ENCODE measurements at places on chromosomes 2 and 18.

DNA sequence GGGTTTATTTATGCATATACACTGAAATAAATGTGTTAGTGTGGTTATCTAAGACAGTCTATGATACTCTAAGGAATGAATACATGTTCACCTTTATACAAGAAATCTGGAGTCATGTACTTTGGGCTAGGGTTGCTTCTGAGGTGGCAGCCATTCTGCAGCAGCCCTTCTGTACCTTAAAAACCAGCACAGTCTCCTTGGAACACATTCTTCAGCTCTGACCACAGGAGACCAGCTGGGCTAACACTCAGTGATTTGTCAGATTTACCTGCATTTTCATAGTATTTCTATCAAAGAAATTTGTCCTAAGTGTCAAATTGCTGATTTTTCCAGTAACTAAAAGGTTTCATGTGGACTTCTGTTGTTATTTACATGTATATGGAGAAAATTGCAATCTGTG lies 167.7 kb downstream of the CAMKMT start:
- no peak for DNase-seq

- no peak for DNase-seq
These were observed 156.7 kb downstream of the SLC4A10 start for GRCh38 chr2:161780881-161781280.

GRCh38 chr18:36724169-36724568 lies 104.6 kb downstream of the TPGS2 start:
- no peak for DNase-seq

DNA sequence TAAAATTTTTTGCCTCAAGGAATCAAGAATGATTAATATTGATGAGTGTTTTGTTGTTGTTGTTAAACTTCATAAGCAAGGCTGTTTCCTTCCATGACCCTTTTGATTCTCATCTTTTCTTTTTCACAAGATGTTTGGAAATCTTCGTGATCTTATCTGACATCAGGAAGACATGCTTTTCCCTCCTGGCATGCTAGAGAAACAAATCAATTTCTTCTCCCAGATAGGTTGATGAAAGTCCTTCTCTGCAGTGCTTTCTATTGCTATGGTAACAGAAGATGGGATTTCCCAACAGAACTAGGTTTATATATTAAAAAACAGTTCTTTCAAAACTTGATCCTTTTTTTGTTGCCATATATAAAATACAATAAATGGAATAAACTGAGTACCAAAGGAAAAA lies 85.2 kb downstream of the EML6 start:
- DNase-seq, result no peak

DNA sequence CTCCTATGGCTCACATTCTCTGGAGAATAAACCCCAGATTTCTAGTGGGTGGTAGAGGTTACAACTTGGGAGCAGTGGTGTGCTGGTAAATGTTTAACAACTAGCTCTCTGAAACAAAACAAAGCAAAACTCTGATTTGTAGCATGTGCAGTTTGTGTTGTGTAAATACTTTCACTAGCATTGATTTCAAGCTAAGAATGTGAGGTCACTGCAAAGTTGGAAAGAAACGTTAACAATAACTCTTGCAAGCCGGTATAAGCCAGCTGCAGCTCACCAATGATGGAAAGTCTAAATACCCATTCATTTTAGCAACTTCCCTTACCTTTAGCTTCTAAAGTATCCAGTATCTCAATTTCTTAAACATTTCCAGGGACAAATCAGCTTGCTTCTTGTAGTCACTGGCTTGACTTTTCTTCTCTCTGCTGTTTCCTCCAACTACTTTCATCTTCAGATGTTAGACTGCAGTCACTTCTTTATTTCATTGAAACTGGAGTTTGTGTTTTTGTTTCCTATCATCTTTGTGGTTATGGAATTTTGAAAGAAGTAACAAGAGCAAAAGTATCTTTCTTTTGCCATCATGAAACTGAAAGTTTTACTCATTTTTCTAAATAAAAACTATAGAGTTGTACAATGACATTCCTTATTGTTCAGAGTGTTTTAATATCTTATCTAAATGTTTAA lies 140.2 kb downstream of the PLCL1 start:
- DNase-seq, result no peak

DNA sequence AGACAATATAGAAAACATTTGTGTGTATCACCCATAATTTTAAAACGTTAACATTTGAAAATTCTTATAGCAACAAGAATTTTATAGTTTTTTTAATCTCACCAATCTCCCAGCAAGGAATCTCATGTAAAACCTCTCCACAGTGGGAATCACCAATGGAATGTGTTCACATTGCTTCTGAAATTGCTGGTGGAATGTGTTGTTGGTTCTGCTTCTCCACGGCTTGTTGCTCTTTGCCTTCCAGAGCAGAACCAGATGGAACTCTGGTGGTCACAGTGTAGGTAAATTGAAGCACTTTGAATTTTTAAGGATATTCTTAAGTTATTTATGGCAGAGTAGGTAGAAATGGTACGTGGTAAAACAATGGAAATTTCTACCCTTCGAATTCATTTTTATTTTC lies 35.1 kb downstream of the DCAF17 start:
- DNase-seq, result no peak

DNA sequence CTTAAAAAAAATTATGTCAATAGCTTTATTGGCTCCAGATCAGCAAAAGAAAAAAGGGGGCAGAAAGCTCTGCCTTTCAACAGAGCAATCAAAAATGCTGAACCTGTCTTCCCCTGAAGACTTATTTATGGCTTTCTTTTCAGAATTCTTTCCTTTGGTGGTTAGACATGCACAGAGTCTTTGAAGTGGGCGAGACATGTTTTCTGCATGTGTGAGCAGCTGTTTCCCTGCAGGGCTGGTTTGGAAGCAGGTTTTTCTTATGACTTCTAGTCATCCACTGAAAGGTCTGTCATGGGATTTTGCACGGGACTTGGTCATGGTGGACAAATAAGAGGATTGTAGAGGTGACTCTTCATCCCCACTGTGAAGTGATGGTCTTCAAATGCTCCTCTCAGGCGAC lies 160.3 kb downstream of the VAPA start:
- no peak for DNase-seq

DNA sequence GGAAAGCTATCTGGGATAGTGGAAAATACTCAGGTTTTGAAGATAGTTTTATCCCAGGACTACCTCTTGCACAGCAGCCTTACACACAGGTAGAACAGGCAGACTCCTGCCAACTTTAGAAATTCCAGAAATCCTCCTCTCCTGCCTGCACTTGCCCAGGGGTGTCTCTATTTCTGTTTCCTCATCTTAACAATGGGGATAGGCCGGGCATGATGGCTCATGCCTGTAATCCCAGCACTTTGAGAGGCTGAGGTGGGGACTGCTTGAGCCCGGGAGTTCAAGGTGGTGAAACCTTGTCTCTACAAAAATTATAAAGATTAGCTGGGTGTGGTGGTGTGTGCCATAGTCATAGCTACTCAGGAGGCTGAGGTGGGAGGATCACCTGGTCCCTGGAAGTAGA lies 117.0 kb upstream of the ARL5A start:
- no peak for DNase-seq

GRCh38 chr2:221285148-221285547 lies 287.0 kb downstream of the EPHA4 start:
- DNase-seq, result no peak

DNA sequence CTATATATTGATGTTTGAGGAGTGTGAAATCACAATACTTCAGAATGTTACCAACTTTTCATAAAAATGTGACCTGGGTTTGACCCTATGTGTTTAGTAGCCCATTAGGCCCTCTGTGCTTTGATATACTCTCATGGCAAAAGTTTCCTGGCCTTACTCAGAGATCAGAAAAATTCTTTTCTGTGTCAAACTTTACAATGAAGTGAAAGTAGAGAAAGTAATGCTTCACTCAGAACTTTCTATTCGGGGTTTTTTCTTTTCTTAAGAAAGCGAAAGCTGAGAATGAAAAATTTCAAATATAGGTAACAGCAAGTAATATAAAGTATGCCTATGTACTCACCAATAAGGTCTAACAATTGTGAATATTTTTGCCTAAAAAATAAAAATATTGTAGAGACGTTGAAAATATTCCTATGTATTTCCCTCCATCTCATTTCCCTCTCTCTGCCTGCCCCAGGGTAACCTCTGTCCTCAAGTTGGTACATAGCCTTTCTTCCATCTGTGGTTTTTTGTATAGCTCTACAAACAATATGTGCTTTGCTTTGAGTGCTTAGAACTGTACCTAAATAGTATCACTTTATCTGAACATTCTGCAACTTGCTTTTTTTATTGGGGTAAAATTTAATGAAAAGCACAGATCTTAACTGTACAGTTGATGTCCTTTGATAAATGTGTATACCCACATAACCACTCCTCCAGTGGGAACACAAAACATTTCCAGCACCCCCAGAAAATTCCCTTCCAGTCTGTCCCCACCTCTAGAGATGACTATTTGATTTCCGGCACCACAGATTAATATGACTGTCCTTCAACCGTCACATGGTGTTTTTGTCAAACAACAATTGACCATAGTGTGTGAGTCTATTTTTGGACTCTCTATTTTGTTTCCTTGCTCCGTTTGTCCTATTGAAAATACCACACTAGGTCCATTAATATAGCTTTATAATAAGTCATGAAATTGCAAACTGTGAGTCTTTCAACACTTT lies 10.3 kb upstream of the ACKR3 start:
- DNase-seq, result no peak

- DNase-seq, result peak; percentile 31
These were observed 65.9 kb downstream of the LDLRAD4 start for GRCh38 chr18:13284330-13285027.

GRCh38 chr2:220433131-220433530 lies 805.7 kb downstream of the SLC4A3 start:
- no peak for DNase-seq

- no peak for DNase-seq
These were observed 161.0 kb upstream of the ID2 start for GRCh38 chr2:8520791-8521344.

GRCh38 chr2:175518206-175518605 lies 336.7 kb upstream of the ATP5MC3 start:
- DNase-seq, result no peak

- DNase-seq, result no peak
These were observed 9.9 kb upstream of the GPR35 start for GRCh38 chr2:240615396-240615795.

GRCh38 chr2:58852243-58852642 lies 611.1 kb upstream of the FANCL start:
- DNase-seq, result no peak

DNA sequence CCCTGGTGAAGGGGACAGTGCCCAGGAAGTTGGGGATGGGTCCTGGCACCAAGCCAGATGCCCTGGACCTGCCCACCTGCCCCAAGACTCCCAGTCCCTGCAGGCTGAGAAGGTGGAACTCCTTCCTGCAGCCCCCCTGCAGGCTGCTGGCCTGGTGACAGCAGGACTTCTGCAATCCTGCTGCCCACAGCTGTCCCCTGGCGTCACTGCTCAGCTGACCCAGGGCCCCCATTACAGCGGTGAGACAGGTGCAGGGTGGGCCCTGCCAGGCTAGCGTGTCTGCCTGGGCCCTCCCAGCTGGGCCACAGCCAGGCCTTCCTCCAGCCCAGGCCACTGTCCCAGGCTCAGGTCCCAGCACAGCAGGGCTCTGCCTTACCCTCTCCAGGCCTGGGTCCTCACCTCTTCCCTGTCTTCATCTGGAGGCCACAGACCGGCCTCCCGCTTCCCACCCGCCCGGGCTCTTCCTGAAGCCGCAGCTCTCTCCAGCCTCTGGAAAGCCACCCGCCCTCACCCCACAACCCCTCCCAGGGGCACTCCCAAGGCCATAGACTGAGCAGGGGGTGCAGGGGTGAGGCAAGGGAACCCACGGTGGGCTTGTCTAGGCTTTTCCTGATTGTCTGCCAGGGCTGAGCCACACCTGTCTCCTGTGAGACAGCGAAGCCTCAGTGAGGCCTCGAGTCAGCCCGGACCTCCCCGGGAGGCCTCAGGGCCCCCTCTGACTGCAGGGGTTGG lies 8.8 kb upstream of the ERFE start:
- DNase-seq, result no peak

- no peak for DNase-seq
These were observed 580.9 kb upstream of the HNMT start for GRCh38 chr2:137383391-137383790.

- DNase-seq, result no peak
These were observed 509.5 kb downstream of the PARD3B start for GRCh38 chr2:205054789-205055188.

- DNase-seq, result no peak
These were observed 334.5 kb upstream of the CDH2 start for GRCh38 chr18:28511413-28511821.

DNA sequence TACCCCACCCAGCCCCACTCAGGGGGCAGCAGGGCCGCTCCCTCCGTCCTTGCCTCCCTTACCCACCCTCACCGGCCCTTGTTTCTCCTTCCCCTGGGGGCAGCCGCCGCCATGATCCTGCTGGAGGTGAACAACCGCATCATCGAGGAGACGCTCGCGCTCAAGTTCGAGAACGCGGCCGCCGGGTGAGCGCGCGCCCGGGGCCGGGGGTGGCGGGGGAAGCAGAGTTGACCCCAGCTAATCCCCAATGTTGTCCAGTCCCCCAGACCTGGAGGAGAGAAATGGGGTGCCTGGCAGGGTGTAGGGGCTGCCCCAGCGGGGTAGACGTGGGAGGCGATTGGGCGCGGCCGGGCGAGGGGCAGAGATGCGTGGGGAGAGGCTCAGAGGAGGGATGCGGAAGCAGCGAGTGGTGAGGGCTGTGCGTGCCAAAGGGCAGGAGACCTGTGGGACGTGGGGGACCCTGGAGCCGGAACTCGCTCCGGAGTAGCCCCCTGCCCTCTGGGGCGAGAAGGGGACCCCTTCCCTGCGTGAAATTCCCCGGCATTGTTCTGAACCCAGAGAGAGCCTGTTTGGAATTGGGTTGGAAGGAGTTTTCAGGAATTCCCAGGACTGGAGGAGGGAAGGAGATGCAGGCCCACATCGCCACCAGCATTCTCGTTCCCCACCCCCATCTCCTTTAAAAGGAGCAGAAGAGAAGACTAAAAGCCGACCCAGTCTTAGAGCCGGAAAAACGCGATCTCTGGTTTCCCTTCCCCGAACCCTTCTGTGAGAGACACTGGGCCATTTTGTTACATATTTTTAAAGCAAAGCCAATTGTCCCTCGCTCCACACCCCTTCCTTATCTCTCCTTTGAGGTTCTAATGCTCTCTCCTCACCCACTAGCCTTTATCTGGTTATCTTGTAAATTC lies 625 bp downstream of the ARPC2 start:
- peak; percentile 47 for DNase-seq

DNA sequence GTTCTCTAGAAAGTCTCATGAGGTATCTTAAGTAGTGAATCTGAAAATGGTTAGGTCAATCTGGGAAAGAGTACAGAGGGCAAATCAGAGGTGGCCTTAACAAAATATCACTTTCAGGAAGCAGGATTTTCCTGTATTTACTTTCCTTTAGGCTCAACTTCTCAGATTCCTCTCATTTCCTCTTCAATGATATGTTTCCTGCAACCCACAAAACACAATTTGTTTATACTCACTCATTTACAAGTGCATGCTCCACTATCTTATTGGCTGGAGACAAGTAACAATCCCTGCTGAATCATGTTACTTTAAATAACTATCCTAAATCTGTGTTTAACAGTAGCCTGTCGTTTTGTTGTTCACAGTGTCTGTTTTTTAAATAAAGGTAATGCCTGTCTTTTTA lies 228.1 kb downstream of the DSC3 start:
- DNase-seq, result no peak

Data from CD4-positive, alpha-beta T cell treated with Interleukin-6 at 100 ng/mL for 8 hours (primary cell).